ENCODE measurements at places on chromosomes 11 and 22. TPM values are rescaled to one million over a fixed set of nuclear protein-coding genes. Genes with fewer than 3 reads are reported as not detected.

Gene RBM4B
- total RNA-seq = 16.5 TPM

DNA sequence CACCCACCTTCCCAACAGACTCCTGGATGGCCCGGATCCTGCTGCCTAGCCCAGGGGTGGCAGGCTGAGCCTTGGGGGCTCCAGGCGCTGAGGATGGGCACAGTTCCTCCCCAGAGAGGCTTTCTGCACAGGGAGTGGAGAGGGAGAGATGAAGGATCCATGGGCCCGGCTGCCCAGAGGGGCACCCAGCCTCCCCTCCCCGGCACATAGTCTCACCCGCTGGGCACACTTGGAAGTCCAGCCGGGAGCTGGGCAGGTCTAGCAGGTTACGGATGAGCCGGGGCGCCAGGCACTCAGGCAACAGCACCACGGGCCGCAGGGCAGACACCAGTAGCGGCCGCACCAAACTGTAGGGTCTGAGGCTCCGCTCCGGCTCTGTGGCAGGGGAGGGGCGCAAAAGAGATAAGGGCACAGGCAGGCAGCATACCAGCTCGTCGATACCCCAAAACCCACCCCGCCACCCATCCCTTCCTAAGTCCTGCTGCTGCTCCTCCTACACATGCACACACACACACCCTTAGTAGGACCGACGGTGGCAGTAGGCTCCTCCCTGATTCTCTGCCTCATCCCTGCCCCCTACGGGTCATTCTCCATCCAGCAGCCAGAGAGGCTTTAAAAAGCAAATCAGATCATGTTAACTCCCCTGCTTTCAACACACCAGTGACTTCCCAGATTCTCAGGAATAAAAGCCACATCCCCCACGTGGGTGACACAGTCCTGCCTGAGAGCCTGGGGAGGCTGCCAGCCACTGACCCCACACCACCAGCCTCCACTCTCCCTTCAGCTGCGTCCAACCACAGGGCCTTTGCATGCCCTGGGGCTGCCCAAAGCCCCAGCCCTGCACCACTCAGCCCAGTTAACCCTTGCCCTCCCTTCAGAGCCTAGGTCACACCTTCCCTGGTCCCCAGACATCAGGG lies 6.5 kb upstream of the MFNG start:
- H3K4me1 ChIP-seq = peaks cover 4% of the 10 kb centered on the region
- no peak overlapping the region for H3K27ac ChIP-seq
- H3K36me3 ChIP-seq = no peaks in the 10 kb centered on the region
- no peaks in the 10 kb centered on the region for H3K27me3 ChIP-seq
- peak; percentile 91 for DNase-seq

GRCh38 chr11:108983636-108984420 lies 319.0 kb downstream of the DDX10 start:
- no peak overlapping the region for H3K4me3 ChIP-seq
- no peaks in the 10 kb centered on the region for H3K27me3 ChIP-seq
- H3K36me3 ChIP-seq = no peaks in the 10 kb centered on the region

GRCh38 chr11:104127828-104128227 lies 36.1 kb downstream of the PDGFD start:
- DNase-seq = no peak
- no peak overlapping the region for H3K27ac ChIP-seq
- H3K36me3 ChIP-seq = no peaks in the 10 kb centered on the region
- H3K4me1 ChIP-seq = no peaks in the 10 kb centered on the region
- no peaks in the 10 kb centered on the region for H3K27me3 ChIP-seq

Gene PICALM
- total RNA-seq = 126 TPM

Gene RFPL3
- total RNA-seq = not detected

DNA sequence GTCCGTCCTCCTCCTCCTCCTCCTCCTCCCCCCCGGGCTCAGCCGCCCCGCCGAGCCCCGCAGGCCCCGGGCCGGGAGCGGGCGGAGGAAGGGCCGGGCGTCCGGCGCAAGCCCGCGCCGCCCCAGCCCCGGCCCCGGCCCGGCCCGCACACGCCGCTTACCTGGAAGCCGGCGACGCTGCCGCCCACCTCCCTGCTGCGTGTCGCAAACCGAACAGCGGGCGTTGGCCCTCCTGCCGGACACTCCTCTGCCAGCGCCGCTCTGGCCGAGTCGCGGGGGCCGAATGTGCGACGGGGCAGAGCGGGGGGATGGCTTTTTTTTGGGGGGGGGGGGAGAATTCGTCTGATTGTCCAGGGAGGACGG lies 1.1 kb downstream of the IGF2 start:
- H3K4me3 ChIP-seq = no peak overlapping the region
- DNase-seq = peak; percentile 76
- H3K36me3 ChIP-seq = no peaks in the 10 kb centered on the region
- no peaks in the 10 kb centered on the region for H3K4me1 ChIP-seq
- peaks cover 88% of the 10 kb centered on the region for H3K27me3 ChIP-seq

DNA sequence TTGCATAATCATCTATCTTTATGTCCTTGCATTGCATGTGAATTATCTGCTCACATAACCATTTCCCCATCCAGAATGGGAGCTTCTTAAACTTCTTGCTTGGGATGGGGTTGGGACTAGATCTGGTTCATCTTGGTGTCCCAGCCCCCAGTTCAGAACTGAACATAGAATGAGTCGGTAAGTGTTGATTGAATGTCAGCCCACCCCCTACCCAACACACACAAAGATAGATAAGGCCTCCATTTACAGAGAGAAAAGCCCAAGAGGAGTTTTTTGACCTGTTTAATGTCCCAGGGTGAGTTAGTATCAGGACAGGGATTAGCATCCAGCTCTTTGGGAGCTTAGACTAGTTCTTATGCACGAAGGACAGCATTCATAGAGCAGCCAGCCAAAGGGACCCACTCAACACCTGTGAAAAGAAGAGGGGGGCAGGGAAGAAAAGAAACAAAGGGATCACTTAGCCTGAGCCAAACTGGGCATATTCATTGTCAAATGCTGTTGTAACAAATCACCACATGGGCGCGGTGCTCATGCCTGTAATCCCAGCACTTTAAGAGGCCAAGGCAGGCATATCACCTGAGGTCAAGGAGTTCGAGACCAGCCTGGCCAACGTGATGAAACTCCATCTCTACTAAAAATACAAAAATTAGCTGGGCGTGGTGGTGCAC lies 57.4 kb downstream of the CHRDL2 start:
- no peak overlapping the region for H3K4me3 ChIP-seq
- H3K4me1 ChIP-seq = no peaks in the 10 kb centered on the region
- H3K27me3 ChIP-seq = no peaks in the 10 kb centered on the region

GRCh38 chr11:27431808-27432207 lies 40.8 kb downstream of the LGR4 start:
- H3K27ac ChIP-seq = no peak overlapping the region
- no peak overlapping the region for H3K4me3 ChIP-seq
- no peak for DNase-seq
- H3K36me3 ChIP-seq = peaks cover 21% of the 10 kb centered on the region
- H3K27me3 ChIP-seq = no peaks in the 10 kb centered on the region

Gene CRYBA4
- not detected for total RNA-seq

Gene AQP11
- 1.8 TPM for total RNA-seq

DNA sequence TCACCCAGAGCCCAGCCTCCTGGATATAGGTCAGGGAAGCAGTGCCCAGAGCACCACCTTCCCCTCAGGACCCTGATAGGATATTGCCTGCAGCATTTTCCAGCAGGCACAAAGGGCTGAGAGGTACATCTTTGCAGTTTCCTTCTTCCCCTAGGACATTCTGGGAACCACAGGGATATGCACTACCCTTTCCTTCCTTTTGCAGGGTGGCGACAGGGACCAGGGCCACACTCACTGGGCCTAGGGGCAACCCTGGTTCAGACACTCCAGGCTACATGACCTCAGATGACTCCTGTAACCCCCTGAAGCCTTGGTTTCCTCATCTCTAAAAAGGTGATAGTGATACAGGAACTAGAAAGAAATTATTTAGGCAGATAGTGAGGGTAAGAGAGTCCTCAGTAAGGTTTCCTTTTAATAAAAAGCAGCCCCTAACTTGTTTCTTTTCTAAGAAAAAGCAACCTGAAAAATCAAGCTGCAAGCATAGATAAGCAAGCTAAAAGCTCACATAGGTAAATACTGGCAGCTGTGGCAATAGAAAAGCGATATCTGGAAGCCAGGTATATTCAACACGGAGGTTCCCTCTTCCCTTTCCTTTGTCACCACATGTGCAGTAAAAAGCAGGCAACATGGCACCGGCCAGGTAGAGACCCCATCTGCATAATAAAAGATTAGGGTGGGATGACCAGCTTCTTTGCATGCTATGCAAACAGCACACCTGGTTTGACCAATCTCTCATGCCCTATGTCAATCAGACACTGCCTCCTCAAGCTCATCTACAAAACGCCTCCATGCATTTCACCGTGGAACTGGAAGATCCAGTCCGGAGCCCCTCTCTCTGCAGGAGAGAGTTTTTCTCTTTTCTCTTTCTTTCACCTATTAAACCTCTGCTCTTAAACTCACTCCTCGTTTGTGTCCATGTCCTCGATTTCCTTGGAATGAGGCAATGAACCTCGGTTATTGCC lies 13.2 kb upstream of the MRGPRX2 start:
- H3K27me3 ChIP-seq = peaks cover 12% of the 10 kb centered on the region
- peak; percentile 66 for DNase-seq

GRCh38 chr11:110027627-110028371 lies 65.4 kb upstream of the ZC3H12C start:
- DNase-seq = no peak
- H3K27me3 ChIP-seq = no peaks in the 10 kb centered on the region
- H3K27ac ChIP-seq = no peak overlapping the region
- H3K4me3 ChIP-seq = no peak overlapping the region
- H3K4me1 ChIP-seq = peaks cover 25% of the 10 kb centered on the region

GRCh38 chr11:84549217-84549616 lies 1077.9 kb downstream of the DLG2 start:
- no peaks in the 10 kb centered on the region for H3K27me3 ChIP-seq
- H3K27ac ChIP-seq = no peak overlapping the region
- no peak for DNase-seq

Gene FZD4
- total RNA-seq = 52.1 TPM
